M059J (cell line): ENCODE measurements at places on chromosomes 1 and 21.

DNA sequence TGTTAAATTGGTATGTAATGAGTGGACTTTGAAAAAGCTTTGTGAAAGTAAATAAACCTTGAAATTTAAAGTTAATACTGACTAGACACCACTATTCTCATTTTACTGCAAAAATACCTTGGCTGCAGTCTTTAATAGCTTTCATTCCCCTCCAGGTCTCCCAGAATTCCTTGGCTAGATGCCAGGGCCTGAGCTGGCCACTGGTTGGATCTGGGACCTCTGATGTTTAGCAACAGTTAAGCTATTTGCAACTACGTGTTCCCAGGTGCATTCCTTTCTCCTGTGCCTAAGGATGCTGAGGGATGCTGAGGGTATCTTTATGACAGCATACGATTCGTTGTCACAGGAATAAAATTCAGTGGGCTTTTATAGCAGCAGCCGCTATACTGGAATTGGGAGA, 938.7 kb downstream of the TTLL7 start:
- peak; percentile 17 for DNase-seq

DNA sequence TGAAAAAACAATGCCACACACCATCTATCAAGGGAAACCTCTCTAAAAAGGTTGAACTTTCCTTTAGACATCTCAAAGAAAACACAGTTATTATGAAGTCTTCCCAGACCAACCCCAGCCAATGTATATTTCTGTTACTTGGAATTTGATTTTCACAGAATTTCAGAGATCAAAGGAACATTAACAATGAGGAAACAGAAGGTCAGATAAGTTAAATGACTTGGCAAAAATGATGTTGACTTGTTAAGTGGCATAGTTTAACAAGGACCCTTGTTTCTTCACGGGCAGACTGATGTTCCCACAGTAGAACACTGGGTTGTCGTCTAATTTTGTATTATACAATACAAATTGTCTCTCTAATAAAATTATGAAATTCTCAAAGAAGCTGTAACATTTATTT, 29.0 kb downstream of the NME7 start:
- no peak for DNase-seq

GRCh38 chr1:245156041-245156735, 1.4 kb downstream of the KIF26B start:
- peak; percentile 78 for DNase-seq

DNA sequence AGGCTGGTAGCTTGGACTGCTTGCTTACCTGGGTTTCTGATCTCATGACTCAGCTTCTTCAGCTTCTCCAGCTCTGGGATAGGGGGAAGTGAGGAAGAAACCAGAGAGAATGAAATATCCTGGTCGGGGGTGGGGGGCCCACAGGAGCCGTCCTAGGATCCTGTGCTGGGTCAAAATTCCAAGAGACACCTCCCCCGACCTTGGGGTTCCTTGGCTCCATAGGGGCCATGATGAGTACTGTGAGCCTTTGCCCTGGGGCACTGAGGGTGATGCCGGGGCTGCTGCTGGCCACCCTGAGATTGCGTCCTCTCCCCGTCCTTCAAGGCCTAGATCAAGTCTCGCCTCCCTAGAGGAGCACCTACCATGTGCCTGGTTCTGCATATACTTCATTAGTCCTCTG, 40.0 kb downstream of the MYOM3 start:
- no peak for DNase-seq

- no peak for DNase-seq
Observed at GRCh38 chr21:45443595-45444181, 38.7 kb downstream of the COL18A1 start.
